Stimulated activated CD4-positive, alpha-beta T cell treated with anti-CD3 and anti-CD28 coated beads, Interleukin-1b, Interleukin-23, amount 100 ng/mL, for 1 hour (primary cell): ENCODE measurements at places on chromosomes 3 and 15.

DNA sequence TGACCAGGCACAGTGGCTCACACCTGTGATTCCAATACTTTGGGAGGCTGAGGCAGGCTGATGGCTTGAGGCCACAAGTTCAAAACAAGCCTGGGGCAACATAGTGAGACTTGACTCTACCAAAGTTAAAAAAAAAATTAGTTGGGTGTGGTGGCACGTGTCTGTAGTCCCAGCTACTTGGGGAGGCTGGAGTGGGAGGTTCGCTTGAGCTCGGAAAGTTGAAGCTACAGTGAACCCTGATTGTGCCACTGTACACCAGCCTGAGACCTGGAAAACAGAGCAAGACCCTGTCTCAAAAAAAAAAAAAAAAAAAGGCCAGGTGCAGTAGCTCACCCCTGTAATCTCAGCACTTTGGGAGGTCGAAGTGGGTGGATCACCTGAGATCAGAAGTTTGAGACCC lies 3.1 kb downstream of the CDC25A start:
- no peak for DNase-seq

- DNase-seq: no peak
These were observed 187.0 kb downstream of the CDIN1 start for GRCh38 chr15:36766449-36766848.

DNA sequence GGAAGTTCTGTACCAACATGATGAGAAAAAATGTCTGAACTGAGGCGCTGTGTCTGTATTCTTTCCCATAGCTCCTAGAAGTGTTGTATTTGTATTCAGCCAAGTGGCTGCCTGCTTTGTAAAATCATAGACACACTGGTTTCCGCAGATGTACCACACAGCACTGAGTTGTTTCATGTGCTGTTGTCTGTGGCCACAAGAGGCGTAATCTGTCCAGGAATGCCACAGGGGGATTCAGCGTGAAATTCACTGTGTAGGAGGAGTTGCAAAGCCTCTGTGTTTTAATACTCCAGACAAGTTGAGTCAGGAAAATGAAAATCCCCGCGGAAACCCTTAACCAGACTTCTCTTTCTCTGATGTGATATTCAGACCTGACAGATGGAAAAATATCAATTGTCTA lies 462.2 kb downstream of the NSUN3 start:
- no peak for DNase-seq

DNA sequence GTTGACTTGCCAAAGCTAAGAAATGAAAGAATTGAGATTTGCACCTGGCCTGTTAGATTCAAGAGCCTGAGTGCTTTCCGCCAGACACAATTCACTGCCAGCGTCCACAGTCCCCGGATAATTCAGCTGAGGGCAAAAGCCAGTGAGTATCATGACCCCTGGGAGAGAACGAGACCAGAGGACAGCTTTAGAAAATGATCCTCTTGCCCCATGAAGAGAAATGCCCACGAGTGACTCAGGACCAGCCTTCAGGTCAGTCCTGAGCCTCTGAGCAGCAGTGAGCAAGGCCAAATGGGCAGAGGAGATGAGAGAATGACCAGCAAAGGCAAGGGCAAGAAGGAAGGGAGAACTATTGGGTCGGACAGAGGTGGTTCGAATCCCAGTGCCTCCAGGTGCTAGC lies 273.5 kb downstream of the FAM43A start:
- no peak for DNase-seq

- DNase-seq: no peak
These were observed 202.3 kb upstream of the PROK2 start for GRCh38 chr3:71987089-71987735.

DNA sequence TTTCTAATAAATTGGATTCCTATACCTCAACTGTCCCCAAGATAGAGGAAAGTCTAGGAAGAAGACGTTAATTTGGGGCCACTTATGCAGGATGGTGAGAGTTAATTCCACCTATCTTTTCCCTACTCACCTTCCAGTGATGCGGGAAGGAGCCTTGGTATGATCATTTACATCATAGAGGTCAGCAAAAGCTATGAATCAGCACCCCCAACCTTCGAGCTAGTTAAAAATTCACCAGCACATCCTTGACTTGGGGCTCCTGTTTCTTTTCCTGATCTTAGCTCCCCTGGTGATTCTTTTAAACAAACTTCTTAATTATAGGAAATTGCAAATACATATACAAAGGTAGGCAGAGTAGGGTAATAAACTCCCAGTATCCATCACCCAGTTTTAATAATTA lies 366.6 kb downstream of the SOX2 start:
- no peak for DNase-seq

DNA sequence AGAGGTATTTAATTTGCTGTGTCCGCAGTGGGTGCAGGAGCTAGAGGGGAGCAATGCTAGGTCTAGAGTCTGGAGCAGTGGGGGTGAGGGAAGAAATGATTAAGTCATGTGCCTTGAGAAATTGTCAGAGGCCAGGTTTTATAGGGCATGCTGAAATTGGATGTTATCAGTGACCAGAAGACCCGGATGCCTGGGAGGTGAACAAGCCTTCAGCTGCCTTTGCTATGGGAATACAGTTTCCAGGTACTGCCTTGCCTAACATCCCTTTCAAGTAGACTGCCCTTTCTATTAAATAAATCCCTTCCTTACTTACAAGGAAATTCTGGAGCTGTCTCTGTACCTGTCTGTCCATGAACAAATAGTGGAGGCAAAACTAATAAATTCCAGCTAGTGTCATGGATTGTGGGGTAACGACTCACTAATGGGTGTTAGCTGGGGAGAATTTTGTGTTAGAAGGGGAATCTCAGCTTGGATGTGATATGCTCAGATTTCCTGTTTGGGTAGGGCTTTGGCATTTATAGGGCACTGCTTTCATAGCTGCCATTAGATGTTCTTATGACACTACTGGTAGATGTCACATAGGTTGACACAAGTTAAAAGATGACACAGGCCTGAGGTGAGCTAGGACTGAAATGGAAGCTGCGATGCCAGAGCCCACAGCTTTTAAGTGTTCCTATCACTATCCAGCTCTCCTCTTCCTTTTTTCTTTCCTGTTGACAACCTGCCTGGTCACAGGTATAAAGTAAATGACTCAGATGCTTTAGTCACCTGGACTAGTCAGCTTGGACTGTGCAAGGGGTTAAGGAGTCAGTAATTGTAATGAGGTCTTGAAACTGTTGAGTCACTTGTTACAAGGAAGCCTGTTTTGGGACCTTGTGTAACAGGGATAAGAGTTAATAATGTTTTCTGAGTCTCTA lies 21.3 kb downstream of the CHD2 start:
- no peak for DNase-seq

- no peak for DNase-seq
These were observed 85.4 kb downstream of the ZNF385D start for GRCh38 chr3:21665444-21666100.

DNA sequence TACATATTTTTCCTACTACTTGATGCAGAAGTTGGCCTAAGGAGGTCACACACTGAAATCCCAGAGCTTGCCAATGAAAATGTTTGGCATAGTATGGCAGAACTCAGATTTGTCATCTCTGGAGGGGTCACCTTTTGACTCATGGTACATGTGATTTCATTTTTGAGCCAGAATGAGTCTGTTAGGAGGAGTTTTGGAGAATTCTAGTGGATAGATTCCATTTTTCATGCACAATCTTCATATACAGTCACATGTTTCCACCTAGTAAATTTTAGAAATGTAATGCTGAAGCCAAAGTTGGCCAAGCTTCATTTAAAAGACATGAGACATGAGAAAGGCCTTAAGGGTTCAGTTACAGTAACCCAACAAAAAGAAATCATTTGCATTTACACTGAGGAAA lies 97.8 kb upstream of the IGSF10 start:
- DNase-seq: no peak

DNA sequence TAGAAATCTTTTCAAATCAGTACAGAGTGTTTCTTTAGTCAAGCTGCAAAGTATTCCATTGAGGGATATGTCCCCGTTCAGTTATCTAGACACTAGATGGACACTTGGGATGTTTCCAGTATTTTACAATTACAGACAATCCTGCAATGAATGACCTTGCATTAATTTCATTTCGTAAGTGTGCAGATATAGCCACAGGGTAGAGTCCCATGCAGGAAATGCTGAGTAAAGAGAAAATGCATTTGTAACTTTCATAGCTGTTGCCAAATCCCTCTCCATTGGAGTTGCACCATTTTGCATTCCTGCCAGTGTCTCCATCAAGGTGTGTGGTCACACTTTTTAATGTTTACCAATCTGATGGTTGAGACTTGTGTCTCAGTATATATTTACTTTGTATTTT lies 92.5 kb downstream of the LIPC start:
- DNase-seq: no peak

GRCh38 chr3:46541835-46542234 lies 24.3 kb downstream of the LRRC2 start:
- no peak for DNase-seq
